ENCODE measurements at places on chromosomes 16 and 17.

DNA sequence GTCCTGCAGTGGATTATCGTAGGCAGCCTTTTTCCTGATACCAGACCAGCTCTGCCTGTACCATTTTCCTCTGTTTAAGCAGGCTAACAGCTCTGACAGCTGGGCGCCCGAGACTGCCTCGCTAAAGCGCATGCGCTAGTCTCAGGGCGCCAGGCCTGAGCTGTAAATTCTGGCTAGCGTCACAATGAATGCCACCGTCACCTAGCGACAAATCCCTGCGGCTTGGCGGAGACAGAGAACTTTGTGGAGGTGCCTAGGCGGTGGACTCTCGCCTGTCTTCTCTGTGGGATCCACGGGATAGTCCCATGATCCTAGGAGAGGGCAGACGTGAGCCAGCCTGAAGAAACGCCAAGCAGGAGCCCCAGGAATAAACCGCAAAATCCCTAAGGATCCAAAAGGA, 573.9 kb downstream of the KCNJ18 start:
- DNase-seq: no peak

- no peak for DNase-seq
Measured at GRCh38 chr16:23113185-23113584, 36.1 kb downstream of the USP31 start.

DNA sequence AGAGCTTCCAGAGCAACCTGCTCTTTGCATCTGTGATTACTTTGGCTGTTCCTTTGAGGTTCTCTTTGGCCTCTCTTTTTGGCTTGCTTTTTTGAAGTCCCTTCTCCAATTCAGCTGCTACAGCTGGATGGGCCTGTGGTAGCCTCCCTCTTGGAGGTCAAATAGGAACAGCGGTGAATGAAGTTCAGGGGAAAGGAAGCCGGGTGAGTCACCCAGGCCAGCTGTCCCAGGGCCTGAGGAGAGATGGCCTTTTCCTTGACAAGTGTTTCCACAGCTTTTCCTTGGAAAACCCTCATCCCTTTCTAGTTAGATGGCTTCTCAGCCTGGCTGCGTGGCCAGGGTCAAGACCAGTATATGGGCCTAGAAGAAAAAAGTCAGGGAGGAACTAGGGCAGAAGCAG, 103.1 kb downstream of the STX8 start:
- no peak for DNase-seq

DNA sequence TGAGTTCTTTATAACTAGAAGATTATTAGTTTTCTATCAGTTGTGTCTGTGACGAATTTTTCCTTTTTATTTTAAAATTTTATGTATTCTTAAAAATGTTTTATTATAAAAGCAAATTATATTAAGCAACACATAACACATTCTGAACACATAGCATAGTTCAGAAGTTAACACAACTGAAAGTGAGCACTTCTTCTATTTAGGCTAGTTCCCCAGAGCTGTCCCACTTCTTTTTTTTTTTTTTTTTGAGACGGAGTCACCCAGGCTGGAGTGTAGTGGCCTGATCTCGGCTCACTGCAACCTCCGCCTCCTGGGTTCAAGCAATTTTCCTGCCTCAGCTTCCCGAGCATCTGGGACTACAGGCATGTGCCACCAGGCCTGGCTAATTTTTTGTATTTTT, 37.7 kb upstream of the ALDH3A2 start:
- no peak for DNase-seq

DNA sequence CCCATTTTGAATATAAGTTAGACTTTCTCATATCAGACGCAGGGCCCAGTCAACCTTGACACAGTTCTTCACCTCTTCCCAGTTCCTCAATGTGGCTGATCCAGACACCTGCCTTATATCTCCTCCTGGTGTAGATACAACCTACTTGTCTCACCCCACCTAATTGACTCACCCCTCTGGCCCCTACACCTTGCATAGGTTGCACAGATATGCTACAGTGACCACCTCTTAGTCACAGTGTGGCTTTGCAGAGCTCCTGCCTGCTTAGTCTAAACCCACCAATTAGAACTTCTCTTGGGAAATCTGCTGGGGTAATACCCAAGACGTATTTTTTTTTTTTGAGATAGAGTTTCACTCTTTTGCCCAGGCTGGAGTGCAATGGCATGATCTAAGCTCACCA, 16.8 kb downstream of the CHP2 start:
- no peak for DNase-seq

DNA sequence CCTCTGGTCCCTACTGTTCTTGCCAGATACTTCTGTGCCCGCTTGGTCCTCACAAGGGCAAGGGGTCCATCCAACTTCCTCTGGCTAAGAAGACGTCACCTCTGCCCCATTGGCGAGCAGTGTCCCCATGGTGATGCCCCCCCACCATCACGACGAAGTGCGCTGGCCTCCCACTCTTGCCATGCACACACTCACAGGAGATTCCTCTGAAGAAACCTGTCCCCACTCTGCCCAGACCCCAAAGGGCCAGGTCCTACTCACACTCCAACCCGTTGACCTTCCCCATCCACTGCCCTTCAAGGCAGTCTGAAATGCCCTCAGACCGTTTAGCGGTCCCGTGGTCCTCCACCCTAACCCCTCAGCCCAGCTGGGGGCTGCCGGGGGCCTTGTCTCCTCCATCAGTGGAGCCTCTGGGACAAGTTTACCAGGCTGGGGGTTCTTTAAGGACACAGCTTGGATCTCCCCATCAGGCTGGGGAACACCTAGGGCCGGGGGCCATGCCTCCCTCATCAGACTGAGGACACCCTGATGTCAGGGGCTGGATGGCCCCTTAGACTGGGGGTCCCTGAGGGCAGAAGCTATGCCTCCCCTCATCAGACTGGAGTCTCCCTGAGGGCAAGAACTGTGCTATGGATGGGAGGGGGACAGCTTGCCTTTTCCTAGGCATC, 6.5 kb downstream of the NXPH3 start:
- no peak for DNase-seq

DNA sequence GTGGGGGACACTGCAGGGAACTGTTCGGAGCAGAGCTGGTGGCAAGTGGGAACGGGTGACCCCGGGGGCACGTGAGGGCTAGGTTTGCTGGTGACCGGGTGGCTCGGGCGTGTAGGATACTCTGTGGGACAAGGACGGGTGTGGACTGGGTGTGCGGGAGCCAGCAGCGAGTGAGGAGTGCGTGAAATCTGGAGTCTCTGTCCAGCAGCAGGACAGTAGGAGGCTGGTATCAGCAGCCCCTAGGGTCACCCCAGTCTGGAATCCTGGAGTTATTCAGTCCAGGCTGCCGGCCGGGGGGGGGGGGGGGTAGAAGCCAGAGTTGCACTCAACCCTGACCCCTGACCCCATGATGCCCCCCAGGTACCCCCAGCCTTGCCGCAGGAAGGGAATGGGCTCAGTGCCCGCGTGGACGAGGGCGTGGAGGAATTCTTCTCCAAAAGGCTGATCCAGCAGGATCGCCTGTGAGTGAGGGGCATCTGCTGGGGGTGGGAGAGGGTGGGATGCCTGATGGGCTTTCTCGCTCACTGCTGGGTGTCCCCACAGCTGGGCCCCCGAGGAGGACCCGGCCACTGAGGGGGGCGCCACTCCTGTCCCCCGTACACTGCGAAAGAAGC, 6.2 kb downstream of the ACD start:
- no peak for DNase-seq

- DNase-seq: no peak
Measured at GRCh38 chr17:43042025-43042628, 17.1 kb downstream of the RND2 start.

- no peak for DNase-seq
Measured at GRCh38 chr17:5788266-5788900, 204.1 kb upstream of the NLRP1 start.

DNA sequence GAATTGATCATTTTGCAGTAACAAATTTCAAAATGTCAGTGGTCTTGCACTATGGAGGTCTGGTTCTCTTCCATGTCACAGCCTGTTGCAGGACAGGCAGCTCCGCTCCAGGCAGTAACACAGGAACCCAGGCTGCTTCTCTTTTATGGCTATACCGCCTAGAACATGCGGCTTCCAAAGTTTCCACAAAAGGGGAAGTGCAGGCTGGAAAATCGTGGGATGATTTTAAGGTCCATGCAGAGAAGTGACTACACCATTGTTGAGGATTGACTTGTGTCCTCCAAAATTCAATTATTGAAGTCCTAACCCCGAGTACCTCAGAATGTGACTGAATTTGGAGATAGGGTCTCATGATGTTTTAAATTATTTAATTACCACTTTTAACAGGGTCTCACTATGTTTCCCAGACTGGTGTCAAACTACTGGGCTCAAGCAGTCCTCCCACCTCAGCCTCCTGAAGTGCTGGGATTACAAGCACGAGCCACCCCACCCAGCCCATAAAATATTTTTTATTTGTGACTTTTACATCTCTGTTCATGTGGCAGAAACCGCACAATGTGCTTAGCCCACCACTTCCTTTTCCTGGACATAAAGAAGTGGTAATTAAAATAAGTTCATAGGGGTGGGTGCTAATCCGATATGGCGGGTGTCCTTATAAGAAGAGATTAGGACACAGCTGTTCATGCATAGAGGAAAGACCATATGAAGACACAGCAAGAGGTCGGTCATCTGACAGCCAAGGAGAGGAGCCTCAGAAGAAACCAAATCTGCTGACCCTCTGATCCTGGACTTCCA, 279.2 kb upstream of the RPL38 start:
- no peak for DNase-seq

GRCh38 chr17:40750391-40750790, 4.7 kb downstream of the KRT25 start:
- no peak for DNase-seq

DNA sequence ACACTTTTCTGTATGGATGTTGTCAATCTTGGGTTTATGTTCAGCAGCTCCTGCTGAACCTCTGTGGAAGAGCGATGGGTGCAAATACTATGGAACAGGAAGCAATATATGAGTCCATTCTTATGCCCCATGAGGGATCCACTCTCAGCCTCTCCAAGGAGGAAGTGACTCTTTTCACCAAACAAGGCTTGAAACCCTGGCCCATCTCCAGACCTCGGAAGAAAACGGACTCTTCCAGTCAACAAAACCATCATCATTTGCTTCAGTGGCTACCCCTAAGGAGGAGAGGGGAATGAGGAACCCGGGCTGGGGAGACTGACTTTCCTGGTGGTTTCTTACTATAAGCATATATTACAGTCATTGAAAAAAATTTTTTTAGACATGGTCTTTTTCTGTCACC, 206.2 kb downstream of the AXIN2 start:
- DNase-seq: no peak

- DNase-seq: no peak
Measured at GRCh38 chr16:87484487-87485331, 8.1 kb downstream of the ZCCHC14 start.

- DNase-seq: no peak
Measured at GRCh38 chr16:80803339-80804055, 901 bp downstream of the CDYL2 start.

DNA sequence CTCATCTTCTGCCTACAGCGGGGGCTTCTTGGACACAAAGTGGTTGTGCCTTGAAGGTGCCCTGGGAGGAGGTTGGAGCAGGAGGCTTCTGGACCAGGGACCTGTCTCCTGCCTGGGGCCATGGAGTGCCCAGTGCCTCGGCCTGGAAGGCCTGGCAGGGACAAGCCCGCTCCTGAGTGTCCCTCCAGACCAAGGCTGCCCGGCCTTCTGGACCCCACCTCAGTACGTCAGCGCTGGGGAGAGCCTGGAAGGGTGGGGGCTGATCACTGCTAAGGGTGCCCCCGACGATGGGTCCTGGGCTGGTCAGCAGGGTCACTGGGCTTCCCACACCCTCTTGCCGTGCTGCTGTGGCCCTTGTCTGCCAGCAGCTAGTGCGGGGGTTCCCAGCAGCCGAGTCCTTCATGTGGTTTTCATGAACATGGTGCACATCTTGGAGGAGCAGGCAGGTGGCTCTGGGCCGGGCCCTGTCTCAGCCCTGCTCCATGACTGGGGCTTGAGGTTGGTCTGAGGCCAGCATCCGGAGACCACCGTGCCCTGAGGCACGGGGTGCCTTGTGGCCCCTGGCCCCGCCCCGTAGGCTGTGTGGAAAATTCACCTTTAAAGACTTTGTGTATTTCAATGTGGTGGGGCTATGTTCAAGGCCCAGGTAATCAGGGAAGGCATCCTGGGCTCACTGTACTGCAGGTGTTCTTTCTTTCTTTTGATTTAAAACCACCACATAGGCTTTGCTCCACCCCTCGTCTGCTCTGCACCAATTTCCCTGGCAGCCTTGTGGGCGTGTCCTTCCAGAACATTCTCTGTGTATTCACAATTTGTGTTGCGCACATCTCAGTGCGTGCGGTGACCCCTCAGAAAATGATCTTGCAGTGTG, 22.4 kb downstream of the MGRN1 start:
- no peak for DNase-seq

DNA sequence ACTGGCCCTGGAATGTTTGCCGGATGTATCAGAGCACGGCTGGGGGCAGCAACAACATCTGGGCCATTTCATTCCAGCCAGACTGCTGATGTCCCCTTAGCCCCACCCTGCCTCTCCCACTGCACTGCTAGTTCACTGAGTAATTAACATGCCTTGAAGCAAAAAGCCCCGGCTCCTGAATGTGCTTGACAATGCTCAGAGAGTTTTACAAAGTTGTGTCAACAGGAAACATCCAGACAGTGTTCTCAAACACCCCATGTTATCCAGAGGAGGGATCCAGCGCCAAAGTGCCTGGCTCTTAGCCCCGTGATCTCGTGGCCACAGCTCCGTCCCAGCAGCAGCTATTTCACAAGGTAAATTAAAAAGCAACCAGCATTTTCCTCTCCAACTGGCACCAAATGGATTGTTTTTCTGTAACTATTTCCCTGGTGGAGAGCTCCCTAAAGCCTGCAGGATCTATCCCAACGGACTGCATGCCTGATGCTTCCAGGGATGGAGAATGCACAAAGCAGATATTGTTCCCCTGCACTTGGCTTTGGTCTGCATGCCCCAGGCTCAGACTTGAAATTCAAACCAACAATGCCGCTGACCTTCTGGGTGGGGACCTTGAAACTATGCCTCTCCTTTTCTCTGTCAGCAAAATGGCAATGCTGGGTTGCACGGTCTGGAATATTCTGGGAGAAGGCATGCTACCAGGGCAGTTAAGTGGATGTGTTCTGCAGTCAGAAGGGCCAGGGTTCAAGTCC, 115.6 kb upstream of the CDH5 start:
- no peak for DNase-seq

GRCh38 chr17:6079155-6079888, 9.1 kb downstream of the WSCD1 start:
- DNase-seq: no peak

- DNase-seq: no peak
Measured at GRCh38 chr17:70217571-70217970, 48.2 kb downstream of the KCNJ2 start.

- no peak for DNase-seq
Measured at GRCh38 chr16:63361032-63361624, 1324.9 kb upstream of the CDH8 start.

- DNase-seq: no peak
Measured at GRCh38 chr16:57061084-57061905, 31.1 kb upstream of the CPNE2 start.

DNA sequence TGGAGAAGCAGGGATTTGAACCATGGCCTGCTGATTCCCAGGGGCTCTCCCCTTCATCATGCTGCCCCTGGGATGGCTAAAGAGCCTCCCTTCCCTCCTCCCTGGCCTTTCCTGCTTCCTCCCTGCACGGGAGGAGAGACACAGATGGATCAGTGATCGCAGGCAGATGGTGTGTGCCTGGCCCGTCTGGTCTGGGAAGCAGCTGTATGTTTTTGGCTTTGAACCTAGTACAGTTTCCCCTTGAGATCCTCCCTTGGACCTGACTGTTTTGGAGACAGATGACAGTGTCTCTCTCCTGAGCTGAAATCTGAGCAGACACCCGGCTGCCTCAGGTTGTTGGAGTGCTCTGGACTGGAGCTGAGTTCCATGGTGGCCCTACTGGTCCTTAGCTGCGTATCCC, 29.0 kb upstream of the ATP2C2 start:
- no peak for DNase-seq

- DNase-seq: no peak
Measured at GRCh38 chr17:27764589-27764988, 35.7 kb downstream of the NOS2 start.

GRCh38 chr17:77203436-77203835, 62.7 kb downstream of the SEC14L1 start:
- DNase-seq: no peak

Measured in stimulated activated CD8-positive, alpha-beta memory T cell treated with anti-CD3 and anti-CD28 coated beads, Interleukin-7, amount 100 ng/mL, for 48 hours (primary cell).